Mesothelial cell of epicardium (in vitro differentiated cells): ENCODE measurements at places on chromosomes 7 and 10.

GRCh38 chr7:103636153-103636552 is 190.1 kb upstream of the SLC26A5 start:
- no peak for DNase-seq
- H3K27me3 ChIP-seq, result no peaks in the 10 kb centered on the region
- no peaks in the 10 kb centered on the region for H3K36me3 ChIP-seq
- H3K4me3 ChIP-seq, result no peak overlapping the region

DNA sequence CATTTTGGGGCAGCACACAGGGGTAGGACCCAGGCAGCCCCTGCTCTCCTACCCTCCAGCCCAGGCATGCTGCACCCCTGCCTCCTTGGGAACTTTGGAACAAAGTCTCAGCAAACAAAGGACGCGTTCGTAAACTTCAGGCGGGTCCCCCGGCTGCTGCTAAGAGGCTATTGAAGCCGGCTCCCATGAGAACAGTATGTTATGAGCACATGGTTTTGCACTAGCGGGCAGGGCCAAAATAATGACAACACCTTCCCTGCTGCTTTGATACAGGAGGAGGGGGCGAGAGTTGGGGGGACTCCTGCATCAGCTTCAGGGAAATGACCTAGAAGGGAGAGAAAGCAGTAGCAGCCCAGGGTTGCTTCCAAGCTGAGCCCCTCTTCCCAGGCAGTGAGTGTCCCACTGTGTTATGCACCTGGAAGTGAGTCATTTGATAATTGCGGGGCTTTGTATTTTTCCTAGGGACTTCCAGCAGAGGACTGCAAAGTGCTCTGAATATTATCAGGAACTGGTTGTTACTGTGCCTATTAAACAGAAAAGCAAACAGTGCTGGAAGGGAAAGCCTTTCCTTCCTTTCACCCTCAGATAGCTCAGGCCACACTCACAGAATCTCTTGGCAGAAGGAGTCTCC is 6.9 kb downstream of the ITPRIP start:
- H3K4me1 ChIP-seq, result peaks cover 74% of the 10 kb centered on the region
- no peaks in the 10 kb centered on the region for H3K27me3 ChIP-seq
- H3K4me3 ChIP-seq, result no peak overlapping the region
- no peaks in the 10 kb centered on the region for H3K36me3 ChIP-seq
- DNase-seq, result no peak
- peak overlapping the region; percentile 93 for H3K27ac ChIP-seq

GRCh38 chr7:47526466-47526865 is 55.4 kb downstream of the TNS3 start:
- H3K4me1 ChIP-seq, result peaks cover 31% of the 10 kb centered on the region
- H3K27ac ChIP-seq, result no peak overlapping the region
- no peak overlapping the region for H3K4me3 ChIP-seq

- no peak overlapping the region for H3K4me3 ChIP-seq
- peaks cover 51% of the 10 kb centered on the region for H3K4me1 ChIP-seq
- no peaks in the 10 kb centered on the region for H3K27me3 ChIP-seq
These were observed 192.2 kb upstream of the SVIL start for GRCh38 chr10:29826801-29827450.

GRCh38 chr7:158476331-158476932 is 111.2 kb downstream of the PTPRN2 start:
- no peak overlapping the region for H3K27ac ChIP-seq
- no peak overlapping the region for H3K4me3 ChIP-seq
- no peak for DNase-seq
- H3K4me1 ChIP-seq, result peaks cover 3% of the 10 kb centered on the region
- peaks cover 23% of the 10 kb centered on the region for H3K27me3 ChIP-seq
- H3K36me3 ChIP-seq, result no peaks in the 10 kb centered on the region

DNA sequence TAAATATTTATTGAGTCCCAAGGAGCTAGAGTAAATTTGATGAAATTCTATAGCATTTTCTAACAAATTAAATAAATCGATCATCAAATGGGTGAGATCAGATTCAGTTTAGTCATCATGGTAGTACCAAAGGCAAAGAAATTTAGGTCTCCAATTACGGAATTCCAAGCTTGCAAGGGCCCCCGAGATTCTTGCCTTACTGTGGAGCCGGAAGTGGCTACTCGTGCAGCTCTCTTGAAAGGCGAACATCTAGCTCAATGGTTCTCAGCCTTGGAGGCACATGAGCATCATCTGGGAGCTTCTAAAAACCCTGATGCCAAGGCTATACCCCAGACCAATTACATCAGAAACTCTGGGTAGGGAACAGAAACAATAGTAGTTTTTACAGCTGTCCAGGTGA is 117.9 kb upstream of the PRR15 start:
- no peaks in the 10 kb centered on the region for H3K4me1 ChIP-seq
- no peaks in the 10 kb centered on the region for H3K27me3 ChIP-seq
- no peaks in the 10 kb centered on the region for H3K36me3 ChIP-seq
- no peak overlapping the region for H3K27ac ChIP-seq
- DNase-seq, result no peak

- DNase-seq, result no peak
- no peak overlapping the region for H3K4me3 ChIP-seq
- peaks cover 1% of the 10 kb centered on the region for H3K4me1 ChIP-seq
These were observed 367.2 kb downstream of the FGFR2 start for GRCh38 chr10:121231079-121231478.

- peaks cover 33% of the 10 kb centered on the region for H3K4me1 ChIP-seq
- H3K27me3 ChIP-seq, result no peaks in the 10 kb centered on the region
- DNase-seq, result peak; percentile 78
- H3K4me3 ChIP-seq, result peak within 1 kb of the TSS; percentile 95
- H3K27ac ChIP-seq, result peak within 1 kb of the TSS; percentile 95
- peaks cover 2% of the 10 kb centered on the region for H3K36me3 ChIP-seq
These were observed at the start of gene KIAA1549 for GRCh38 chr7:138981332-138982203. KIAA1549 (minus strand) TSS chr7:138981389; CDS start chr7:138981269, 120 bp downstream.

DNA sequence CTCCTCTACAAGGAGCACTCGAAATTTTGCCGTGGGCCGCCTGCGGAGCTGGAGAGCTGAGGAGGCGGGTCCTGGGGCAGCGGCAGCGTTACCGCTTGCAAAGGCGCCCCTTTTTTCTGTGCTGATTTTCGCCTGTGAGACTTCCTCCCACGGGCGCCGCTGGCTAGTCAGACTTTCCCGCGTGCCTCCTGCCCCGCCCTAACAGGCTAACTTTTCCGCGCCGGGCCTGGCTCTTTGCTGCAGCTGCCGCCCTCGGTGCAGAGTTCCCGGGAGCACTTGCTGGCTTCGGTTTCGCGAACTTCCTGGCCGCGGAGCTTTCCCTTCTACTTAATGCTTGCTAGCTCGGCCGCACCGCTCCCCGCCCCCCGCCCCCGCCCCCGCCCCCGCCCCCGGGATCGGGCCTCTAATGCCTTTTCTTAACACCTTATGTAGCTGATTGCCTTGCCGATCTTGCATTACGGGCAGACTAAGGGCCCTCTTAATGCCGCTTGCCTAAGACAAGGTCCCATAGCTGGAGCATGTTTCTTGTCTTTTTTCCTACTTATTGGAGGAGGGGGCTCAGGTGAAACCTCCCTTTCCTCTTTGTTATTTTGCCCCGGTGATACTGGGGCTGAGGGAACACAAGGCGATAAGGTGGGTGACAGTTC is 37.9 kb upstream of the RASGEF1A start:
- H3K36me3 ChIP-seq, result no peaks in the 10 kb centered on the region
- peaks cover 73% of the 10 kb centered on the region for H3K27me3 ChIP-seq
- peak; percentile 45 for DNase-seq
- H3K4me1 ChIP-seq, result peaks cover 5% of the 10 kb centered on the region

DNA sequence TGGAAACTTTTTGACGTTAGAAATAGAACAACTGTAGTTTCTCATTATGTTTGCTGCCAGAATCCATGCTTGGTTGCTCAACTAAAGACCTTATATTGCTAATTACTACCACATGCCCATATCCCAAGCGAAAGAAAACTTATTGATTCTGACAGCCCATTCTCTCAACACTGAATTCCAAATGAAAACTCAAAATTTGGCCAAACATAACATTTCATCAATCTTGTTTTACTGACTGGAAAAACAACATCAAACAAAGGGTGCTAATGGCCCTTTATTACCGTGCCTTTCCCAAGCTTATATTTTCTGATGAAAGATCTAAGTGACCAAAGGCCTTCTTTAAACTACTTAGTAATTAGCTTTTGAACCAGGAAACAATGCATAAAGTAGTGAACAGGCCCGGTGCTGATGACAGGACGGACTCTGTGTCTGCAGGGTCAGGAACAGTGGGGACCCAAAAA is 531.8 kb downstream of the KCNMA1 start:
- no peaks in the 10 kb centered on the region for H3K27me3 ChIP-seq
- no peaks in the 10 kb centered on the region for H3K36me3 ChIP-seq

- no peaks in the 10 kb centered on the region for H3K27me3 ChIP-seq
- peaks cover 35% of the 10 kb centered on the region for H3K4me1 ChIP-seq
- H3K36me3 ChIP-seq, result peaks cover 18% of the 10 kb centered on the region
- no peak for DNase-seq
- peak overlapping the region; percentile 96 for H3K4me3 ChIP-seq
These were observed 745 bp downstream of the YWHAG start for GRCh38 chr7:76358011-76358480.

DNA sequence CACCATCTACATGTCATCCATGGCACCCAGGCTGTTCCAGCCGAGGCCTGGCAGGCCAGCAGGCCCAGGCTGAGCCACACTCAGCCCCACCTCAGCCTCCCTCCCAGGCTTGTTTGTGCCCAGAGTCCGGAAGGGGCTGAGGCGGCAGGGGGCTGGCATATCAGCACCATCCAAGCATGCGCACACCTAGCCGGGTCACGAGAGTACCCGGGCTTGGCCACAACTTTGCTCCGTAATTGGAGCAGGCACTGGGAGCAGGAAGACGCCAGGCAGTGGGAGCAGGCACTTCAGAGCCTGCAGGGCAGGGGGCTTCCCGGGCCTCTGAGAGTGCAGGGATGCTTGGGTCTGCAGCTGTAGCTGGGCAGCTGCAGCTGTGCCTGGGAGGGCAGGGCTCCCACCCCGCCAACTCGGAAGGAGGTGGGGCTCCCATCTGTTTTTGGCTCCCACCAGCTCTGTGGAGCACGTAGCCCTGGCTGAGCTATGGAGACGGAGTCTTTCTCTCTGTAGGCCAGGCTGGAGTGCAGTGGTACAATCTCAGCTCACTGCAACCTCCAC is 15.2 kb upstream of the TSPAN15 start:
- no peak for DNase-seq
- H3K27ac ChIP-seq, result no peak overlapping the region
- no peak overlapping the region for H3K4me3 ChIP-seq
- H3K4me1 ChIP-seq, result peaks cover 35% of the 10 kb centered on the region
- H3K36me3 ChIP-seq, result no peaks in the 10 kb centered on the region

DNA sequence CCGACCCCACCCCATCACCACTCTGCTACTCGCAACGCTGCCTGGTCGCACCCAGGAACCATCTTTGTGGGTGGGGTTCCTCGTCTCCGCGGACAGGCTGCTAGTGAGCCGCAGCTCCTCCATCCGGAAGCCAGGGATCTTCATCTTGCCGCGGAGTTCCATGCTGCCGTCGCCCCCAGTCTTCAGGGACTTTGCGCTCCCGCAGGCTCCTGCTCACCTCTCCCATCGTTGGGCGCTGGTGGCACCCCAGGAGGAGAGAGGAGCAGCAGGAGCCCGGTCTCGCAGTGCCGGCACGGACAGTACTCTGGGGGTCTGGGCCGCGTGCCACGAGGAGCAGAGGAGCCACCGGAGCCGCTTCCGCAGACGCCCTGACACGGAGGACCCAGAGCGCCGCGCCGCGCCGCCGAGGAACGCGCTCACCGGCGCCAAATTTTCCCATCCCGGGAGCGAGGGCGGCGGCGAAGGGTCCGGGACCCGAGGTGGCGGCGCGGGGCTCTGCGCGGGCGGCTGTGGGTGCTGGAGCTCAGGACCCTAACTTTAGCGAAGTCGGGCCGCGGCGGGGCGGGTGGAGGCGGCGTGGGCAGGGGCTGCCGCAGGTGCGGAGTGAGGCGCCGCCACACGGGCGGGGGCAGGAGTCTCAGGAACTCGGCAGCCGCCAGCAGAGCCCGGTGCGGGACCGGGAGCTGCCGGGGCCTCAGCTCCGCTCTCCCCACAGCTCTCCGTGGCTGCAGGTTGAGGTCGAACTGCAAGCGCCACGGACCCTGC is 750.1 kb upstream of the SORCS1 start:
- peaks cover 68% of the 10 kb centered on the region for H3K27me3 ChIP-seq
- no peak overlapping the region for H3K27ac ChIP-seq
- H3K4me1 ChIP-seq, result peaks cover 18% of the 10 kb centered on the region
- peak overlapping the region; percentile 70 for H3K4me3 ChIP-seq
- DNase-seq, result peak; percentile 57

GRCh38 chr7:40804477-40805215 is 669.8 kb downstream of the SUGCT start:
- H3K36me3 ChIP-seq, result no peaks in the 10 kb centered on the region
- H3K27me3 ChIP-seq, result no peaks in the 10 kb centered on the region
- no peak for DNase-seq
- no peak overlapping the region for H3K4me3 ChIP-seq
- no peak overlapping the region for H3K27ac ChIP-seq
